ENCODE measurements at places on chromosomes 2 and 18.
A peak's percentile ranks its signal among the peaks of the same experiment; 100 is the strongest.

- DNase-seq, result no peak
Measured at GRCh38 chr2:126736133-126736874, 80.3 kb downstream of the GYPC start.

DNA sequence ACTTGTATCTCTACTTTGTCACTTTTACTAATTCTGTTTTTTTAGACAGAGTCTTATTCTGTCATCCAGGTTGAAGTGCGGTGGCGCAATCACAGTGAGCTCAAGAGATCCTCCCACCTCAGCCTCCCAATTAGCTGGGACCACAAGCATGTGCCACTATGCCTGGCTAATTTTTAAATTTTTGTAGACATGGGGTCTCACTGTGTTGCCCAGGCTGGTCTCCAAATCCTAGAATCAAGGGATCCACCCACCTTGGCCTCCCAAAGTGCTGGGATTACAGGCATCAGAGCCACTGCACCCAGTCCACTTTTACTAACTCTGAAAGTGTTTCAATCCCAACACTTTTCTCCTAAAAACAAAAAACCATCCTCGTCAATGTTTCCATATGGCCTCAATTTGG lies 94.9 kb downstream of the MALT1 start:
- DNase-seq, result no peak

DNA sequence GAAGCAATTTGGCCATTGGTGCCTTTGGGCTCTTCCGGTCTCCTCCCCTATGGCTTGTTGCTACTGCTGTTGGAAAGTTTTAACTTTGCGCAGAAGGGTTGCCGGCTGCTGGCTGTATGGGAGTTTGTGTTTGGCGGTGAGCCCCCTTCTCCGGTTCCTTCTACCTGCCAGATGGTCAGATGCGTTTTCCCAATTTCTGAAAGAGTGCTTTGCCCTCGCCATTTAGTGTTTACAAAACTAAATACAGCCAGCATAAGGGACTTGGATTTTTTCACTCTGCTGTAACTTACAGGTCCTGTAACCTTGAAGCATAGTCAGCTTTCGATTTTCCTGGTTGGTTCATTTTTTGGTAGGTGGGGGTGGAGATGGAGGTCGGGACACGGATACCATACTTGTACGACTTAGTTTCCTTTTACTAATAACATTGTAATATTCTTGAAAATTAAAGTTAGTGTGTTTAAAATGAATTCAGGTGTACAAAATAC lies 604 bp downstream of the COQ10B start:
- no peak for DNase-seq

- DNase-seq, result no peak
Measured at GRCh38 chr2:176147210-176147799, 4.0 kb upstream of the HOXD4 start.

DNA sequence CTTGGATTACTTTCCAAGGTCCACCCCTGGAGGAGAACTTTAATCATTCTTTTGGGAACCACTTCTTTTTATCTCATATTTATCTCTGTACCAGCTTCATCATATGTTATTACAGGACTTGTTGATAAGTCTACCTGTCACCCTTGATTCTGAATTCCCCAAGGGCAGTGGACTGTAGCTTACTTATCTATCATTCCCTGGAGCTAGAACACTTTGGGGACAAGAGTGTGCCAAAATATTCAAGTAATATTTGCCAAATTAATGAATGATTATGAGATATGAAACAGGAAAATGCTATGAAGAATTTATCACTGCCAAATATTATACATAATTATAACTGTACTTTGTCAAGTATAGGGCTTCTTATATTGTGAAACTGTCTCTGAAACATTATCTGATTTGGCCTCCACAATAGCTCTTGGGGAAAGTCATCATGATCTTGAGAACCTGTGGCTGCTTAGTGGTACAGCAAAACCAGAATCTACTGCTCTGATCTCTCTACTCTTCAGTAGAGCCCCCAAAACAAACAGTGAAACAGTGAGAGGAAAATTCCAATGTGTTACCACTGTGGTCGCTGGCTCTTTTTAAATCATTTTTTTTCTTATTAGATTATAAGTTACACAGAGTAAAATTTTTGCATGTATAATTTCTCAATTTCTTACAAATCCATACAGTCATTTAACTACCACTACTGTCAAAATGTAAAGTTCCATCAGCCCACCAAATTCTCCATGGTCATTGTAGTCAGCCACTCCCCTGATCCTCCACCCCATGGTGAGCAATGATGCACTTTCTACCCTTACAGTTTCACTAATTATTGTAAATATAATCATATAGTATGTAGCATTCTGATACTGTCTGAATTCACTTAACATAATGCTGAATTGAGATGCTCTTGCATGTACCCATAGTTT lies 197.5 kb downstream of the PIEZO2 start:
- DNase-seq, result no peak

GRCh38 chr2:69013840-69014821 lies 1.2 kb downstream of the ANTXR1 start:
- no peak for DNase-seq

GRCh38 chr2:240913810-240914644 lies 7.9 kb downstream of the CROCC2 start:
- DNase-seq, result peak; percentile 58

GRCh38 chr2:65267008-65267407 lies 39.4 kb downstream of the ACTR2 start:
- DNase-seq, result peak; percentile 38

DNA sequence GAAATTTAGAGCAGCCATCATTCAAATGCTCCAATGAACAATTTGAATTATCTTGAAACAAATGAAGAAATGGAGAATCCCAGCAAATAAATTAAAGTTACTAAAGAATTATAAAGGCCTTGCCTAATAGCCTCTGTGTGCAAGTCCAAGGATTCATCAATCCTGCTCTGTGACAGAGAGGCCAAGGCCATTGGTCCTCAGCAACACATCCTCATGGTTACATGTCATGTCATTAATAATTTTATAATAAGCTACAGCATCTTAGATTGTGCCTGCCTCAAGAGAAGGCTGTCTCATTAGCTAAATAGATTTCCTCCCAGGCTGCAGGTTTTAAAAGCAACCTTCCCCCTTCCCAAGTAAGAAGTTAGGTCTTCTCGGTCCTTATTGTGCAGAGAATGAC lies 611.6 kb downstream of the FBXO15 start:
- DNase-seq, result no peak

DNA sequence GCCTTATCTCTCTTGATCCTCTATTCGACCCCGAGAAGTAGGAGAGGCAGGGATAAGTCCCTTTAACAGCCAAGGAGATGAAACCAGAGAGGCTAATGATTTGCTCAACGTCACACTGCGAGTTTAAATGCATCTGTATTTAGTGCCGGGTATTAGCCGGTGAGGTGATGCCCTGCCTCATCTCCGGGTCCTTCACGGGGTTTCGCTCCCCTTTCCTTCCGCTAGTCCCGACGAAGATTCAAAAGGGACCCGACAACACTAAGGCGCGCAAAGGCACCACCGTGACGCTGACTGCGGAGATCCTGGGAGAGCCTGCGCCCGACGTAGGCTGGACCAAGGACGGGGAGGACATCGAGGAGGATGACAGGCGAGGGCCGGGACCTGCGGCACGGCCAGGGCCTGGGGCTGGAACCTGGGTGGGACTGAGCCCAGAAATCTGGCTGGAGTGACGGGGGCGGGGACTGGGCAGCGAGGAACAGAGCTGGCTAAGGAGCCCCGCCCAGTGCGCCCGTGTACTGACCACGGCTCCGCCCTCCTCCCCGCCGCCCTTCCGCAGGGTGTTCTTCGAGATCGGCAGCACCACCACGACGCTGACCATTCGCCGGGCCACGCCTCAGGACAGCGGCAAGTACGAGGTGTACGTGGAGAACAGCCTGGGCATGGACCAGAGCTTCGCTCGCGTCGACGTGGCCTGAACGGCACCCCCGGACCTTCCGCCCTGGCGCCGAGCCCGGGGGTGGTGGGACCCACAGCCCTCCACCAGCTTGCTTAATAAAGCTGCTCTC lies 1.0 kb upstream of the GMPPA start:
- peak; percentile 79 for DNase-seq

DNA sequence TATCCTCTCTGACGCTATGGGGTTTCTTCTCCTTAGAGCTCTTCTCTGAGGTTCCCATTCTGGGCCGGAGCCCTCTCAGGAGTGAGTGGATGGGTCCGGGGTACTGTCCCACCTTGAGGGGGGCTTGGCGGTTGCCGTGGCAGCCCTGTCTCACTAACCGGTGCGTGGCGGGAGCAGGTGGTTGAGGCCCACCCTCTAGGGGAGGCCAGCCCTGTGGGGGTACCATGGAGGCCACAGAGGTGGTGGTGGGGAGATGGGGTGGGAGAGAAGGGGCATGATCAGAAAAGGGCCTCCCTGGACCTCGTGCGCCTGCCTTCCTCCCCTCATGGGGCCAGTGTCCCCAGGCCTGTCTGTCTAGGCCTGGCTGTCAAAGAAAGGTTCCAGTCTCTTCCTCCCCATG lies 22.3 kb downstream of the IGFBP5 start:
- no peak for DNase-seq

- no peak for DNase-seq
Measured at GRCh38 chr2:204693262-204693661, 148.0 kb downstream of the PARD3B start.

DNA sequence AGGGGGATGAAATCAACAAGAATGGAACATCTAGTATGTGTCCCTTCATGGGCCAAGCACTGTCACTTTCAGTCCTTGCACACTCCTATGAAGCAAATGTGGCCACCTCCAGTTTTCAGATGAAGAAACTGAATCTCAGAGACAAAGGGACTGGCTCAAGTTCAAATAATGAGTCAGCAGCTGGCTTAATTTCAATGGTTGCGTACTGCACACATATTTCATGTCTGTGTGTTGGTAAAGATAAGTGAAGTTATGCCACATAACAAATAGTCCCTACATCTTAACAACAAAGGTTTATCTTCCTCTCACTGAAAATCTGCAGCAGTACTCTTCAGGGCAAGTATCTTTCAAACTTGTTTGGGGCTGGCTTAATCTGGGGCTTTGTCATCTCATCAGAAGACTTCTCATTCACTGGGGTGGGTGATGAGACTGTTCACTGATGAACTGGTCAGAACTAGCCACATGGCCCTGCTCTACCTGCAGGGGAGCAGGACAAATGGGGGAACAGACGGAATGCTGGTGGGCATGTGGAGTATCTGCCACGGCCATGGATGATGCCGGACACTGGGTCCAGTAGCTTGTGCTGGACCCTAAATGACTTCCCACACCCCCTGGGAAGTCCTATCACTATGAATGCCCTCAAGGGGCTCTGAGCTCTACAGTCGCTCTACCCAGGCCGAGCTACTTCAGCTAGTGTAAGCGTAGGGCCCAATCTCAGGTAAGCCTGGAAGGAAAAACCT lies 263.2 kb downstream of the CYP26B1 start:
- DNase-seq, result peak; percentile 39

DNA sequence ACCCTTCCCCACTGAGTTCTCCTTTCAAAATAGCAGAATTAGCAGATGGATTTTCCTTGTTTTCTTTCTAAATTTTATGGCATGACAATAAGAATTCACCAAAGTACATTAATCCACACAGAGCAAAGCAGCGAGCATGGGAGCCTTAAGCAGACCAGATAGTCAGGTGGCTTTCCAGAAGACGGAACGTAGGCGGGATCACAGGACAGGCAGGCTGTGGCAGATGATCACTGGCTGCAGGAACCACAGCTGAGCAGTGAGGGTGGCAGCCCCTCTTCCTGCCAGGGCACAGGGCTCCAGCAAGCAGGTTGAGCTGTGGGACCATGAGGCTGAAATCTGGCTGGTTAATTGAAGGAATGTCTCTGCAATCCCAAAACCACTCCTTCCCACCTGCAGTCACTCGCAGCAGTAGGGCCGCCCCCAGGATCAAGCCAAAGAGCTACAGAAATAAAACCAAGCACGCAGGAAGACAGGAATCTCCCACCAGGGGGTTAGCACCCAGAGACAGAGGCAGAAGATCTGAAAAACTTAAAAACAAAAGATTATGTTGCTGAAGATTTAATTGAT lies 259.9 kb downstream of the EIPR1 start:
- no peak for DNase-seq

DNA sequence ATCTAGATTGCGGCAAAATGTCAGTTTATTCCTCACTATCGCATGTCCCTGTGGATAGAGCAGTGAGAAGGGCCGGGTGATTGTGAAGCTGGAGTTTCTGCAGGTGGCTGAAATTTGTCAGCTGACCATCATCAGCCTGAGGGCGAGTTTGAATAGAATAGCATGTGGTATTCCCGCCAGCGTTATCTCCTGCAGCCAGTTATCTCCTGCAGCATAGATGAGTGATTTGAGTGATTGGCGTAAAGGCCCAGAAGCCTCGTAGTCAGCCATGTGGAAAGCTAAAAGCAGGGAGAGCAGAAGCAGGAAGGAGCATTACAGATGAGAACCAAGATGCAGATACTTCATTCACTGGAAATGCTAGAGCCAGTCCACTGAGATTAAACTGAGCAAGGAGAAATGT lies 65.5 kb downstream of the CABLES1 start:
- peak; percentile 13 for DNase-seq

DNA sequence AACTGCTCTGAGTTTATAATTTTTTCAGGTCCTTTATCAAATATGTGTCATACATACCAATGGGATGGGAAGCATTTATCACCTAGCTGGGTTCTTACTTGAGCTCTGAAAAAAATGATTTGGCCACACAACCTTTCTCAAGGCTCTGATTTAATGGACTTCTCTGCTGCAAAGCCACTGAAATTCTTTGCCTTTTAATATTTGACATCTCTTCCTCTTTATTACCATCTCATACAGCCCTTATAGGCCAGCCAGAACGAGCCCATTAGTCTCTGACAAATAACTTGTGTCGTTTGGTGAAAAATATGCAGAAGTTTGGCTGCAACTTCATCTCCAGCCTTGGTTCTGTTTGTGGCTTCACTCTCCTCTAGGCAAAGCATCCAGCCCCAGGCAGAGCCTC lies 249.1 kb downstream of the ATAD2B start:
- no peak for DNase-seq

DNA sequence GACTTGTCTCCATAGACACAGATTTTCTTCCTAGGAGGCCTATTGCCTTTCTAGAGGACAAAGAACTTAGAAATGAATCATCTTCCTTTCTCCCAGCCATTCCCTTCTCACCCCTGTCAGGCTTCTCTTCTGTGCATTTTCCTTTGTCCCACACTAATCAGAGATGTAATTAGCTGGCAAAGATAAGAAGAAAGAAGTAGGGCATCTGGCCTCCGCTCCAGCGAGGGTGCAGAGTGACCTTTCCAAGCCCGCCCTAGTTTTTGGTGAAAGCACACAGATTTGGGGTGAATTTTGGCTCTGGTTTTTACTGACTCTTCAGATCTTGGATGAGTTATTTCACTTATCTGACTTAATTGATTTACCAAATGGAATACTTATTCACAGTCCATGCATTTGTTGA lies 626.5 kb downstream of the ZEB2 start:
- DNase-seq, result no peak

DNA sequence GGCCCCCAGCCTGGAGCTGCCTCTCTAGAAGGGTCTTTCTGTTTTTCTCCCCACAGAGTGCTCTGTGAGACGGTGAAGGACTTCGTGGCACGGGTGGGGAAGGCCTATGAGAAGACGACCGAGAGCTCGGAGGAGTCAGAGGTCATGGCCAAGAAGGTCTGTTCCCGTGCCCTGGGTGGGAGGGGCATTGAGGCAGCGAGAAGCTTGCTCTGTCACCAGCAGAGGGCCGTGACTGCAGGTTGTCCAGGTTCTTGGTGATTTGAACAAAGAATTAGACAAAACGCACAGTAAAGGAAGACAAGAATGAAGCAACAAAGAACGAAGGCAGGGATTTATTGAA lies 93.9 kb downstream of the DGKD start:
- peak; percentile 29 for DNase-seq
